Osteocyte (in vitro differentiated cells): ENCODE measurements at places on chromosomes 2 and 18. TPM values are rescaled to one million over a fixed set of nuclear protein-coding genes. Genes with fewer than 3 reads are reported as not detected.

The CYP1B1 gene
- total RNA-seq = 137 and 145 TPM in 2 replicates

The ALKAL2 gene
- total RNA-seq = 50.0 and 52.9 TPM in 2 replicates

The TBR1 gene
- 0.30 TPM in 1 of 2 replicates, not detected in the other for total RNA-seq

The OTOS gene
- total RNA-seq = not detected in 2 replicates

The SGPP2 gene
- total RNA-seq = not detected in 2 replicates

The CGREF1 gene
- 1.2 and 1.9 TPM in 2 replicates for total RNA-seq

The CASP8 gene
- 11.1 and 11.4 TPM in 2 replicates for total RNA-seq

The SERPINB3 gene
- not detected in 2 replicates for total RNA-seq

The HSBP1L1 gene
- total RNA-seq = 1.6 and 2.0 TPM in 2 replicates

The PIAS2 gene
- total RNA-seq = 37.9 and 50.6 TPM in 2 replicates

The CPLX4 gene
- total RNA-seq = not detected in 2 replicates

The TUBA3D gene
- not detected in 2 replicates for total RNA-seq

DNA sequence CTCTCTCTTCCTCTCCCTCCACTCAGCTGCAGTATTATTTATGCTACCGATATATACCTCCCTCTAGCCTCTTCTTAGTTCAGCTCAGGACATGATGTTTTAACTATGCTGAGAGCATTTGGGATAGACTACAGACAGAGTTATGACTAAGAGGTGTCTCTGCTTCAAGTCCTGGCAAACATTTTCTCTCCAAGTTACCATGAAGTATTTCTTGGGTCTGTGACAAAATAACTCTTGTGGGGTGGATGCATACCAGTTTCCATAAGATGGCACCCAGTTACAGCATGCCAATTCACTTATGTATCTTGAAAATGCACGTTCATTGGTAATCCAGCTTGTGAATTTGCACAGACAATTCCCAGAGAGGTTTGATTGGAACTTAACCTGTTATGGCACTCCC is 737.6 kb downstream of the SLC4A3 start:
- DNase-seq = no peak

GRCh38 chr2:86048888-86049287 is 56.8 kb downstream of the POLR1A start:
- DNase-seq = peak; percentile 75

GRCh38 chr18:63679820-63680606 is 18.3 kb upstream of the SERPINB3 start:
- no peak for DNase-seq

- DNase-seq = no peak
Observed at GRCh38 chr2:143906850-143907249, 613.1 kb downstream of the ZEB2 start.

DNA sequence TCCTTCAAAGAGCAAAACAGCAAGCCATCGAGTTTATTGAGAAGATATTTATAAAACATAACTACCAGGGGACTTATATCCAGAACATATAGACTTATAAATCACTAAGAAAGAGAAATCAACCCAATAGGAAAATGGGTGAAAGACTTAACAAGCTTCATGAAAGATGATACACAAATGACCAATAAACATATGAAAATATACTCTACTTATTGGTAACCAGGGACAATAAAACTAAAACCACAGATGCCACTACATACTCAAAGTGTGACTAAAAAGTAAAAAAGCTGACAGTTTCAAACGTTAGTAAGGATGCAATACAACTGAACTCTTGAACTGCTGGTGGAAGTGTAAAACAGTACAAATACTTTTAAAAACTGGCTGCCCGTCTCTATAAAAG is 154.3 kb downstream of the TMEM163 start:
- DNase-seq = no peak

GRCh38 chr2:171921970-171922229 is 361 bp upstream of the HAT1 start:
- no peak for DNase-seq

- DNase-seq = no peak
Observed at GRCh38 chr2:156356014-156356754, 23.7 kb upstream of the NR4A2 start.

GRCh38 chr2:221517696-221518151 is 54.4 kb downstream of the EPHA4 start:
- no peak for DNase-seq

- no peak for DNase-seq
Observed at GRCh38 chr18:13439461-13439860, 220.9 kb downstream of the LDLRAD4 start.

DNA sequence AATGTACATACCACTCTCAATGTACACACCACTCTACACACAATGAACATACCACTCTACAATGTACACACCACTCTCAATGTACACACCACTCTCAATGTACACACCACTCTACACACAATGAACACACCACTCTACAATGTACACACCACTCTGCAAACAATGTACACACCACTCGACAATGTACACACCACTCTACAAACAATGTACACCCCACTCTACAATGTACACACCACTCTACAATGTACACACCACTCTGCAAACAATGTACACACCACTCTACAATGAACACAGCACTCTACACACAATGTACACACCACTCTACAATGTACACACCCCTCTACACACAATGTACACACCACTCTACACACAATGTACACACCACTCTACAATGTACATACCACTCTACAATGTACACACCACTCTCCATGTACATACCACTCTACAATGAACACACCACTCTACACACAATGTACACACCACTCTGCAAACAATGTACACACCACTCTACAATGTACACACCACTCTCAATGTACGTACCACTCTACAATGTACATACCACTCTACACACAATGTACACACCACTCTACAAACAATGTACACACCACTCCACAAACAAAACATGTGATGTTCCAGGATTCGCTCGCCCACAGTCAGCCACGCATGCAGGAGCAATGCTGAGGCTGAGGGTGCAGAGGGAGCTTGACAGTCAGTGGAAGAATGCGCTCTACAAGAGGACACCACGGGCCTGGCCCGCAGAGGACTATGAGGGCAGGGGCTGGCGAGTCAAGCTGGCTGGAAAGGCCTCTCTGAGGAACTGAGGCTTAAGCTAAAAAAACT is 118.2 kb downstream of the HDAC4 start:
- DNase-seq = no peak

DNA sequence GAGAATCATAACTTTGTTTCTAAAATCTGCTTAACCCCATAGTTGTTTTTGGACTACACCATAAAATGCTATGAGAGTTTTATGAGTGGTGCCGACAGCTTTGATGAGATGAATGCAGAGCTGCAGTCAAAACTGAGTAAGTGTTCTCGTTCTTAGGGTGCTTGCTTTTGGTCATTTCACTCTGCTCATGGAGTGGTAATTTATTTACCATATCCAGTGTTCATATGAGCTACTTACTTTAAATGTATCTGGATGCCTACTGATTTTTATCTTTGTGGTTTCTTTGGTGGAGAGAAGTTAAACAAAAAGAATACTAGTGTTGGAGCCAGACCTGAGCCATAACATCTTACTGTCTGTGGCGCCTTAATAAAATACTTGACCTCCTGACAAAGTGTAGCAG is 16.4 kb downstream of the NDC80 start:
- DNase-seq = no peak

DNA sequence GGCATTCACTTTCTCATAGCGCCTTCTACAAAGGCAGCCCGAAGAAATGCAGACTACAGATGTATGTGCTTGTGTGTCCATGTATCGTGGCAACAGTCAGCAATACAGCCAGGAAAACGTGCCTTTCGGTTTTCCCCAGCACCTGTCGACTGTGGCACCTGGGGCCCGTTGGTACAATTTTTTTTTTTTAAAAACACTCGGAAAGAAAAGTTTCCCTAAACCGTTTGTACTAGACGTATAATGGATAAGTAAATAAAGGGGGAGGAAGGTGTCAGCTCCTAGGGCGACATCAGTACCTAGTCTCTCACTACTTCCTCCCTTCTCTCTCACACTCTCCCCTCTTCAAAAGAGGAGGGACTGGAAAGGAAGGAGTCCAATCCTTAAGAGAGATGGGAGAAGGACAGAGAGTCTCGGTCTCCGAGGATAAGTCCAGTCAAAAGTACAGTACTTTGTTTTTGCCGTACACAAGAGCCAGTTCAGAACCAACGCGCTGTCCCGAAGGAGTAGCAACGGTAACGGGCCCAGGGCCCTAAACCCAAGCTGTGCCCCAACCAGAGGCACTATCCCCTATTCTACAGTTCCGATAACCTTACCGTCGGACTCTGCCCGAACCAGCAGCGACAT is 759 bp downstream of the PPP4R3B start:
- DNase-seq = no peak

DNA sequence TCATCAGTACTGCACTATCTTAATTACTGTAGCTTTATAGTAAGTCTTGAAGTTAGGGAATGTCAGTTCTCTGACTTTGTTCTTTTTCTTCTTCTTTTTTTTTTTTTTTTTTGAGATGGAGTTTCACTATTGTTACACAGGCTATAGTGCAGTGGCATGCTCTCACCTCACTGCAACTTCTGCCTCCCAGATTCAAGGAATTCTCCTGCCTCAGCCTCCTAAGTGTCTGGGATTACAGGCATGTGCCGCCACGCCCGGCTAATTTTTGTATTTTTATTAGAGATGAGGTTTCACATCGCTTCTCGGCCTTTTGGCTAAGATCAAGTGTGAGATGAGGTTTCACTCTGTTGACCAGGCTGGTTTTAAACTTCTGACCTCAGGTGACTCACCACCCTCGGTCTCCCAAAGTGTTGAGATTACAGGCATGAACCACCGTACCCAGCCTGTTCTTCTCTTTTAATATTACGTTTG is 41.9 kb upstream of the TANC1 start:
- no peak for DNase-seq

DNA sequence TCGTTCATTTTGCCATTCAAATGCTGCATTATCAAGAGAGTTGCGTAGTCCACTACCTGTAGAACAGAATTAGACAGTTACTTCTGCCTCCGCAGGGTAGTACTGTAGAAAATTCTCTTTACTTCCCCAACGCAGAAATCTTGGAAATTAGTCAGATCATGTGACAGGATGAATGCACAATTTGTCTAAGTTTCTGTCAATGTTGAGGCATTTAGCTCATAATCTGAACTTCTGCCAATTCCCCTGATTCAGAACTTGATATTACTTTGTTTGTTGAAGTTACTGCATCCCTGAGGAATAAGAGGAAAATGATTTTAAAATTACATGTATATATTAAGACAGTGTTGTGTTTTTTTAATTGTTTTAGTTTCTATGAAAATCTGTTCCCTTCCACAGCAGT is 83.4 kb downstream of the TTC27 start:
- DNase-seq = no peak
